ENCODE measurements at places on chromosomes 1 and 21. TPM values are rescaled to one million over a fixed set of nuclear protein-coding genes. Genes with fewer than 3 reads are reported as not detected.

The CACNA1E gene
- not detected for total RNA-seq

The ACKR1 gene
- total RNA-seq, result not detected

The ADAMTS1 gene
- total RNA-seq, result 17.9 TPM

The OR2AK2 gene
- total RNA-seq, result not detected

- no peak for DNase-seq
These were observed 21.6 kb downstream of the SLC66A1 start for GRCh38 chr1:19333587-19334354.

- no peak for DNase-seq
These were observed 4.2 kb downstream of the RAP1GAP start for GRCh38 chr1:21664806-21665588.

- no peak for DNase-seq
These were observed 22.7 kb downstream of the UBASH3A start for GRCh38 chr21:42426424-42426823.

DNA sequence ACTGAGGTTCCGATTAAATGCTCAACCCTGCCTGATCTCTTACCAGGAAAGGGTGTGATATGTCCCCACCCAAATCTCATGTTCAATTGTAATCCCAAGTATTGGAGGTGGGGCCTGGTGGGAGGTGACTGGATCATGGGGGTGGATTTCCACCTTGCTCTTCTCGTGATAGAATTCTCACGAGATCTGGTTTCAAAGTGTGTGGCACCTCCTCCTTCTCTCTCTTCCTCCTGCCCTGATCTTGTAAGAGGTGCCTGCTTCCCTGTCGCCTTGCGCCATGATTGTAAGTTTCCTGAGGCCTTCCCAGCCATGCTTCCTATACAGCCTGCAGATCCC, 34.9 kb downstream of the RSPH1 start:
- DNase-seq, result no peak

DNA sequence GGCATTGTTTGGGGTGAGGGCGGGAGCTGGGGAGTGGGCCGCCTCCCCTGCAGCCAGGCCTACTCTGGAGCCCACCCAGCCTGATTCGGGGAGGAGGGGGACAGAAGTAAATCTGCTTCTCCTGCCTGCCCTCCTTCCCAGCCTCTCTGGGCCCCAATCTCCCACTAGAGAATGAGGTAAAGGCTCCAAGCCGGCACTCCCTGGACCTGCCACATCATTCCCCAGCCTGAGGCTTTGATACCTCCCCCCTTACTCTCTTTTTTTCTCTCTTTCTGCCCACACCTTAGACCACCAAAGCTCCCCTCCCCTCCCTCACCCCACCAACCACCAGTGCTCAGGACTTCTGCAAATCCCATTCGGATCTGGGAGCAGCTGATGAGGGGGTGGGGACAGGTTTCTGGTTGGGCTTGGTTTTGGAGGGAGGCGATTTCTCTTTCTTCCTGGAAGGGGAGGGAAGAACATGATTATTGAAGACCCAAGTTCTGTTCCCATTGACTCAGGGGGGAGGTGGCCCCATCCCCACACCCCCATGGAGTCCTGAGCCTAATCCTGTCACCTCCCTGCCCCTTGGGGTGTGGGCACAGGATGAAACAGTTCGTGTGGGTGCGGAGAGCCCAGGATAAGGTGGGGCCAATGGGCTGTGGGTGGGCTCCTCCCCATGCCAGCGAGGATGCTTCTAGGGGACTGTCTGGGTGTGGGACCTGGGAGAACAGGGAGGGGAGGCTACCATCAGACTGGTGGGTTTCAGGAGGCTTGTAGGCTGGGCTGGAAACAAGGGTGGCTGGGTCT, 1.3 kb downstream of the MAP7D1 start:
- no peak for DNase-seq

DNA sequence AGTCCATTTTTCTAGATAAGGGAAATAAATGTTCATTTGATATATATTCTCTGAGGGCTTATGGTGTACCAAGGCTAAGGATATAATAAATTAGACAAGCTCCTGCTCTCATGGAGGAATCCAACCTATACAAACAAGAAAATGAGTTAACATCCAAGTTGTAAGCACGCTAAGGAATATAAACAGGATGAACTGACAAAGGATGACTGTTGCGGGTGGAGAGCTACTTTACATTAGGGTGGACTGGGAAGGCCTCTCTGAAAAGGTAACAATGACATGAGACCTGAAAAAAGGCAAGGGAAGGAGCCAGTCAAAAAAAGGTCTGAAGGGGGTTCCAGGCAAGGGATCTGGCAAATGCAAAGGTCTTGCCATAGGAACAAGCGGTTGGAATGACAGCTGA, 3.1 kb downstream of the BCAR3 start:
- no peak for DNase-seq

- peak; percentile 61 for DNase-seq
These were observed 68.7 kb upstream of the LRIF1 start for GRCh38 chr1:111032295-111032897.

DNA sequence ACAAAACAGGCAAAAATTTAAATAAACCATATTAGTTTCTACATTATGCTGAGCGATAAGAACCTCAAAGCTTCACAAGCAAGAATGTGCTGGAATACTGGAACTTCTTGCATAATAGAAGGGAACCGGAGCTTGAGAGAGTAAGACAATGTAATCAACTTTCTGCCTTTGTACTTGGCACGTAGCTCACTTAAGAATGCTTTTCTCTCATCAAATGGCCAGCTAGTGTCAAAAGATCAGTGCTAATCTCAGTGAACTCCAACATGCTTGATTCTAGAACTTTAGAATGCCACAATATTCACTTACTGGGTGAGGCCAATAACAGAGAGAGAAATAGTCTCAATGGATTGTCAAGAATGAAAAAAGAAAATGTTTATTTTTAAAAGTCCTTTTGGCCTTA, 486.1 kb upstream of the LRRC7 start:
- no peak for DNase-seq

- DNase-seq, result no peak
These were observed 301.0 kb upstream of the C1orf87 start for GRCh38 chr1:60374537-60374936.

DNA sequence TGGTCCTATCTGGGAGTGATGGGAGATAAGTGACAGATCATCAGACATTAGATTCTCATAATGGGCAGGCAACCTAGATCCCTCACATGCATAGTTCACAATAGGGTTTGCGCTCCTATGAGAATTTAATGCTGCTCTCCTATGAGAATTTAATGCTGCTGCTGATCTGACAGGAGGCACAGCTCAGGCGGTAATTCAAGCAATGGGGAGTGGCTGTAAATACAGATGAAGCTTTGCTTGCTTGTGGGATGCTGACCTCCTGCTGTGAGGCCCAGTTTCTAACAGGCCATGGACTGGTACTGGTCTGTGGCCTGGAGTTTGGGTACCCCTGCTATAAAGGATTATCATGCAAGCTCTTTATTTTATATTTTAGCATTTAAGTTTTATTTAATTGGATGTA, 72.0 kb downstream of the ZMYM4 start:
- no peak for DNase-seq

- DNase-seq, result no peak
These were observed 88.8 kb downstream of the RGL1 start for GRCh38 chr1:183893561-183894289.

Data from A673 (cell line).